ENCODE measurements at places on chromosomes 16 and 17.
A peak's percentile ranks its signal among the peaks of the same experiment; 100 is the strongest.

GRCh38 chr17:42266918-42267766 lies 9.0 kb downstream of the STAT5B start:
- DNase-seq, result peak; percentile 88

- no peak for DNase-seq
Observed at GRCh38 chr17:1328437-1328836, 49.0 kb downstream of the TRARG1 start.

- no peak for DNase-seq
Observed at GRCh38 chr16:1777375-1778199, 4.7 kb upstream of the MRPS34 start.

GRCh38 chr16:13913374-13914292 lies 6.3 kb upstream of the ERCC4 start:
- no peak for DNase-seq

DNA sequence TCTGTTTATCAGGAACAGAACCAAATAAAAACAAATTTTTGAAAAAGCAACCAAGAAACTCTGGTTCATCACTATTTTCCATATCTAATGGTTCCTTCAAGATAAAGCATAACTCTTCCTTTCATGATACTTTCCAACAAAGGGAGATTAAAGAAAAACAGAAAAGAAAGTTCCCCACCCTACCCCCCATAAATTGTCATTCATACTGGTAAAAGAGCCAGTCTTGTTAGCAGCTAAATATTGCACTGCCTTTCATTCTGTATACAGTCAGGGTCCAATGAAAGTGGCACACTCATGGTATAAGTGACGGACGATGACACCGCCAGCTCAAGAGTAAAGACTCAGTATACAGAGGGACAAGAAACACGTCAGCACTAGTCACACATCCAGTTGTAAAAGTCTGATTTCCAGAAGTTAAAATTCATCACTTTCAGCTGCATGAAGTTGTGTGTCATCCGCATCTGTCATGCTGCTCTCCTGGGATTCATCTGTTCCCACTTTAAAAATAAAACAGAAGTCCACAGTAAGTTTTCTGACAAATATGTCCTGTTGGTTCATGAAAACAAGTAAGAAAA lies 68.5 kb downstream of the CDC27 start:
- DNase-seq, result no peak

DNA sequence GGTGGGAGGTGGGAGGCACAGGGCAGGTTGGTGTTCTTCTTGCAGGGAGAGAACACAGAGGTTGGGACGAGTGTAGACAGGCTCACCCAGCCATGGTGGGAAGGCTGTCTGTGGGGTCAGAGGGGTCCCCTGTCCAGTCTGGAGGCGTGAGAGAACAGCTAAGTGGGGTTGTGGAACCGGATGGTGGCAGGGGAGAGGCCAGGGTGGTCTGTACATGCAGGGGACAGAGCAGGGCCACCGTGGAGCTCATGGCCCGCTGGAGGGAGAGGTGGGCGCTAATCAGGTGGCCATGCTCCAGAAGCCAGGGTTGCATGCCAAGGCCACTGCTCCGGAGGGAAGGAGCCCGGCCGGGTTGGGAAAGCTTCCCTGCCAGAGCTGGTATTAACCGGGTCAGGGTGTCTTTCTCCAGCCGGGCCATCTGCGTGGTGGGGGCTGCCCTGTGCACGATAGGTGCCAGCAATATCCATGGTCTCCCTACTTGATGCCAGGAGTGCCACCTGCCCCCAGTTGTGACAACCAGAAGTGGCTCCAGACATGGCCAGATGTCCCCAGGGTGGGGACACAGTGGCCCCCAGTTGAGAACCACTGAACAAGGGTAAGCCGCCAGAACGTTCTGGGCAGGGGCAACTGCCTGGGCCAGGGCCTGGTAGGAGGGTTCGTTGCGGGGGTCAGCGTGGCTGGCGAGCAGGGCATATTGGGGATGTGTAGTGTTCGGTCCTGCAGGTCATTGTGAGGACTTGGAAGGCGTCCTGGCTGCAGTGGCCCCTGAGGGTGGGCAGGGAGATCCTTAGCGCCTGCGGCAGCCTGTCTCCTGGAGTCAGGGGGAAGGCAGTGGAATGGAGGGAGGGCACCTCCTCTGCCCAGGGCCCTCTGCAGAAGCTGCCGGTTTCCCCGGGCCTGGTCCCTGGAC lies 5.1 kb downstream of the SNN start:
- no peak for DNase-seq

- no peak for DNase-seq
Observed at GRCh38 chr16:77137045-77137444, 53.9 kb upstream of the MON1B start.

DNA sequence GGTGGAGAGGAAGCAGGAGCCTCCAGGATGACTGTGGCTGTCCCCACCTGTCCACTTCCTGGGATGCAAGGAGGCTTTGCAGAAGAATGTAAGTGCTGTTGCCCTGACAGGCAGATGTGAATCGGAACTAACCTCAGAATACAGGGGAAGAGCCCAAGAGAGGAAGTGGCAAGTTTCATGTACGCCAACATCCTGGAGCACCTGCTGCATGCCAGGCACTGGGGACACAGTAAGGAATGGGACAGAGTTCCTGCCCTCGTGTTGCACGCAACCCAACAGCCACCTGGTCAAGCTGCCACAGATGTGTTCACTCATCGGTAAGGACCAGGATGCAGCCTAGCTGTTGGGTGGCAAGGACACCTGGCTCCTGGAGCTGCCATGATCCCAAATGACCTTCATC lies 98.6 kb upstream of the RPL38 start:
- no peak for DNase-seq

DNA sequence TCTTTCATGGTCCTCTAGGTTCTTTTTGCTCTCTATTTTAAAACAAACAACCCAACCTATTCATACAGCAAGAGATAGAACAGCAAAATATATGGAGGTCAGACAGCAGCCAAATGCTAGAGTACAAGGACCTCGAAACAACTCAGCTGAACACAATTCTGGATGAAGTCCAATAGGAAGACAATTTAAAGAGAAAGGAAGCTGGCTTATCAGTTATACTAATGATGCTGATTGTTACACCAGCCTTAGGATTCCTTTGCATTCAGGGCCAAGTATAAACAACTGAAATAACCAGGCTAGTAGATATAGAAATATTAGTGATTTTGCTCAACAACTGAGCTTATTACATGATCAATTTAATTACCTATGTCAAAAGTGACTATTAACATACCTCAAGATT lies 2.5 kb downstream of the SSH2 start:
- no peak for DNase-seq

GRCh38 chr17:9371019-9371418 lies 204.6 kb downstream of the STX8 start:
- DNase-seq, result no peak

- no peak for DNase-seq
Observed at GRCh38 chr16:50173316-50173715, 20.2 kb downstream of the TENT4B start.

GRCh38 chr16:75506574-75506973 lies 11.3 kb upstream of the CHST6 start:
- DNase-seq, result no peak

GRCh38 chr17:37761059-37761458 lies 16.2 kb upstream of the HNF1B start:
- DNase-seq, result no peak

- no peak for DNase-seq
Observed at GRCh38 chr16:87728026-87728425, 37.8 kb downstream of the KLHDC4 start.

DNA sequence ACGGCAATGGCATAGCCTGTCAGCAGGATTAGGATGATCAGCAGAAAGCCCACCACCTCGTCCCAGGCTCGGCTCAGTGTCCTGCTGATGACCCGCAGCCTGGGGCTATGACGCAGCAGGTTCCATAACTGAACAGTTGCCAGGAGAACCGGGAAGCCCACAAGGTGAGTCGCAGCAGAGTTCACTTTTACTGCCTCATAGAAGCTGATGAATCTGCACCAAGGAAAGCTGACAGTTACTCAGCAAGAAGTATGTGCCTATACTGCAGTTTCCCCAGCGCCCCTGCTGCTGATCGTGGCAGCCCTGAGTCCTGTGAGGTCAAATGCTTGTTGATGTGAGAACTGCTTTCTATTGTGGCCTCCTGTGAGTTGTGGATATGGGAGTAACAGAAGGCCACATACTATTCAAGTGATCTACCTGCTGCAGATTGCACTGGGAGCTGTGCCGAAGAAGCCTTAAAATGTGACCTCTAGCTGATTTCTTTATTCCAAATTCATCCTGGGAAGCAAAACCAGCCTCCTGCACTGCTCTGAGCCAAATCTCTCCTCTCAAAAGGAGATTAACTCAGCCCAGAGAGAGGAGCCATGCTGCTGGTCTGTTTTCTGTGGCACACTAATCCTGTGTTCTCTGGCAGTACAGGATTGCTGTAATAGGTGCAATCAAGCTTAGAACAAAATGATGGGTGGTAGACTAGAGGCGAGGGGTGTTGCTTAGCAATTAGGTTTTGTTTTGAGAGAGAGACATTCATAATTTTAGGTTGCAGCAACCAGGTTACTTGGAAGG lies 38.8 kb downstream of the IST1 start:
- DNase-seq, result no peak

- no peak for DNase-seq
Observed at GRCh38 chr17:67606896-67607604, 110.7 kb upstream of the NOL11 start.

- DNase-seq, result no peak
Observed at GRCh38 chr17:39787743-39788484, 50.2 kb downstream of the GRB7 start.

DNA sequence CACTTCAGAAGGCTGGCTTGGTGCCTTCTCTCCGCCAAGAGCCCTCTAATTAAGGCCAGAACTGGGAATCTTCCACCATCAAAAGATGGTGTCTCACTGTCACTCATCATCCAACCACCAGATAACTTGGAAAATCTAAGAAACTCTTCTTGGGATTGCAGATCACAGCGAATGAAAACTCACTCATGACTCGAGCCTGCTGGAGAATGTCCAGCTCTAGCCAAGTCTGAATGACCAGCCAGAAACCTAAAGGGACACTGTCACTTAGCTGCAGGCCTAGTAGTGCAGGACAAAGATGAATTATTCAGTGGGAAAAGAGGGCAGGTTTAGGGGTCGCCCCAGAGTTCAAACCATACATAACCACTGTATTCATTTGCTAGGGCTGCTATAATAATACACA lies 107.8 kb downstream of the XYLT1 start:
- DNase-seq, result no peak

- DNase-seq, result no peak
Observed at GRCh38 chr17:69854225-69854780, 220.7 kb upstream of the KCNJ16 start.

DNA sequence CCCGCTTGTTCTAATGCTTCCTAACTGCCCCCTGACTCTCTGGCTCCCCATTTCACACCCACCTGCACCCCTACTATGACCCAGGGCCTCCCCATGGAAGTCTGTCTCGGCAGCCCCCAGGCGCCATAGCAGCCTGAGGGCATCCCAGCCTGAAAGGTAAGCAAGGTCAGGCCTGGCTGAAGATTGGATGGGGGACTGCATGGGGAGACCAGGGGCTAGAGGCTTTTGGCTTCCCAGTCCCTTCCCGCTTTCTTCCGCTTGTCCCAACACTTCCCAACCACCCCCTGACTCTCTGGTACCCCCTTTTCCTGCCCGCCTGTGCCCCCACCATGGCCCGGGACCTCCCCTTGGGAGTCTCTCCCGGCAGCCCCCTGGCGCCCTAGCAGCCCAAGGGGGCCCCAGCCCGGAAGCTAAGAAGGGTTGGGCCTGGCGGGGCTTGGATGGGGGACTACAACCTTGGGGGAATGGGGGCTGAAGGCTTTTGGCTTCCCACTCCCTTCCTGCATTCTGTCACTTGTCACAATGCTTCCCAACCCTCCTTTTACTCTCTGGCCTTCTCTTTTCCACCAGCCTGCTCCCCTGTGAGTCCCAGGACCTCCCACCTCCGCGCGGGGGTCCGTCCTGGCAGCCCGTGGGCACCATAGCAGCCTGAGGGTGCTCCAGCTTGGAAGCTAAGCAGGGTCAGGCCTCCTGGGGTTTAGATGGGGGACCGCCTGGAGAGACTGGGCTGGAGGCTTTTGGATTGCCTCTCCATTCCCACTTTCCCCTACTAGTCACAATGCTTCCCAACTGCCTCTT lies 2288.4 kb downstream of the TP53TG3F start:
- no peak for DNase-seq

- no peak for DNase-seq
Observed at GRCh38 chr17:2442166-2442565, 41.3 kb upstream of the MNT start.

DNA sequence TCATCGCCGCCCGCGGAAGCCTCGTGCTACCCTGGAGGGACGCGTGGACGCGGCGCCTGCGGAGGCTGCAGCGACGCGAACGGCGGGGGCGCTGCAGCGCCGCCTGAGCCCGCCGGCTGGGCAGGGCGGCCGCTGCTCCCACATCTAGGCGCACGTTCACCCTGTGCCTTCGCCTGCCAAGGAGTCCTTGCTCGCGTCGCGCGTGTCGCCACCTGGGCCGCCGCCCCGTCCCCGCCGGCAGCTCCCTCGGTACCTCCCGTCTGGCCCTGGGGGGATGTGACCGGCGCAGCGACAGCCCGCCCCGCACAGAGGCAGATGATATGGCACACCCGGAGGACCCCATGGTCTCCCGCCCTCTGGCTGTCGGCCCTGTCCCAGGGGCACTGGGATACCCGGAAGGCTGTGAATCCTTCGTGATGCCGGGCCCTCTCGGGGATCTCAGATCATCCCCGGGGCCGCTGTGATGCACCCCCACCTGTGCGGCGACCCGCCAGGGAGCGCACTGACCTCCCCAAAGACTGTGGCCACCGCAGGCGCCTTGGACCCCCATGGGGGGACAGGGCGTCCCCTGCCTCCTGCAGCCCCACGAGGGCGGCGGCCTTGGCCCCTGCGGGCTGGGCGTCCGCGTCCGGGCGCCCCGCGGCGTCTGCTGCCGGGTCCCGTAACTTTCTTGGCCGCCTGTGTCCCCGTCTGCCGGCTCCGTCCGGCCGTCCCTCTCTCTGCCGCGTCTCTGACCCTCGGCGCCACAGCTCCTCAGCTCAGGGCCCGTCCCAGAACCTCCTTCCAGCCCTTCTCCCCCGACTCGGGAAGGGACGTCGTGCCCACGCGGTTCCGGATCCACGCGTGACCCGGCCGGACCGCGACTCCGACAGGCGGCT lies 689 bp upstream of the TBC1D24 start:
- no peak for DNase-seq

DNA sequence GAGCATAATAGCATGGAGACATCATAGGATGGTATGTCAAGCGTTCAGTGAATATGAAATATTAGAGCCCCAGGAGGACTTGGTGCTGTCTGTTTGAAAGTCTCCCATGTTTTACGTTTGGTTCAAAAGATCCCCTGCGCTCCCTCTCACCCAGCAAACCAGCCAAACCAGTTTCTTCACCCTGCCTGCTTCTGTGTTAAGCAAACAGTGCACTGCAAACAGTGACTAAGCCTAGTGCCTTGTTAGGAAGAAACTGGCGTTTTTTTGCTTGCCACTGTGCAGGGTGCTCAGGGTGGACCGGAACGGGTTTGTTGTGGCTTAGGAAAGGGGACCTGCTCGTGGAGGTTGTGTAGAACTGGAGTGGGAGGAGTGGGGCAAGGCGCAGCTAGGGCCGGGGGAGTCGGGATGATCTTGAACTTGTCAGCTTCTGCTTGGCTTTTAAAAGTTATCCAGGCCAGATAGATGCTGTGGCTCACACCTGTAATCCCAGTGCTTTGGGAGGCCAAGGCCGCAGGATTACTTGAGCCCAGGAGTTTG lies 7.7 kb downstream of the CDH1 start:
- no peak for DNase-seq

GRCh38 chr16:49601576-49601975 lies 228.0 kb downstream of the C16orf78 start:
- no peak for DNase-seq

GRCh38 chr17:17564323-17564722 lies 27.2 kb downstream of the PEMT start:
- no peak for DNase-seq

- DNase-seq, result no peak
Observed at GRCh38 chr16:8173111-8173644, 417.1 kb downstream of the TMEM114 start.
